ENCODE measurements at places on chromosomes 16 and 17. TPM values are rescaled to one million over a fixed set of nuclear protein-coding genes. Genes with fewer than 3 reads are reported as not detected.

Gene KRT33A
- not detected for polyA plus RNA-seq

Gene CTRL
- 2.9 TPM for polyA plus RNA-seq

Gene CFAP52
- polyA plus RNA-seq, result 7.0 TPM

GRCh38 chr16:3215601-3216262, 19.2 kb downstream of the ZNF200 start:
- DNase-seq, result no peak

GRCh38 chr16:4321286-4322120, 5.6 kb downstream of the GLIS2 start:
- DNase-seq, result no peak

DNA sequence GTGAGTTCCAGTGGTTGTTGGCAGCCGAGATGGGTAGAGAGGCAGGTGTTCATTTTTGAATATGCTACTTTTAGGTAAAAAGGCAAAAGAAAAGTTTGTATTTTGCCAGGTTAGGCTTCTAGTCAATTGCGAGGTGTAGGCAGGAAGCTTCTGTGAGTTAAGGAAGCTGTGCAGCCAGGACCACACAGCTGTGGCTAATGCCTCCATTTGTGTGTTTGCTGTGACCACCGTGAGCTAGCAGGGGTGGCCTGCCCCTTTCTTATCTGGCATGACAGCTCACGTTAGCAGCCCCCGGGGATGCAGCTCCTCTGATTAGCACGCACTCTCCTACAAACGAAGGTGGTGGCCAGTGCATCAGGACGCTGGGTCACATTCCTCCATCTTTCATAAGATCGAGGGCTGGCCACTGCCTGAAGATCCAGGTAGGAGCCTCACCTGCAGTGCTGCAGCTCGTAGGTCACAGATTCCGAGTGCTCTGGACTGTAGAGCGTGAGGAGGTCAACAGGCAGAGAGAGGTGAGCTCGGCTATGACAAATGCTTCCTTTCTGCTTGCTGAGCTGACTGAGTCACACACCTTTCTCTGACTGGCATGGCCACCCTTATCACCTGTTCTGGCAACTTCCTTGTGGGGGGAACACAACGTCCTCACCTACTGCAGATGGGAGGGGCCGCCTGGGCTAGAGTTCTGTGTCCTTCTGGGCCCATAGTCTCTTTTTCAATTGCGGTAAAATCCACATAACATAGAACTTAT, 244.4 kb downstream of the HS3ST3B1 start:
- DNase-seq, result no peak

GRCh38 chr17:39026980-39027451, 59.8 kb upstream of the FBXO47 start:
- peak; percentile 46 for DNase-seq

DNA sequence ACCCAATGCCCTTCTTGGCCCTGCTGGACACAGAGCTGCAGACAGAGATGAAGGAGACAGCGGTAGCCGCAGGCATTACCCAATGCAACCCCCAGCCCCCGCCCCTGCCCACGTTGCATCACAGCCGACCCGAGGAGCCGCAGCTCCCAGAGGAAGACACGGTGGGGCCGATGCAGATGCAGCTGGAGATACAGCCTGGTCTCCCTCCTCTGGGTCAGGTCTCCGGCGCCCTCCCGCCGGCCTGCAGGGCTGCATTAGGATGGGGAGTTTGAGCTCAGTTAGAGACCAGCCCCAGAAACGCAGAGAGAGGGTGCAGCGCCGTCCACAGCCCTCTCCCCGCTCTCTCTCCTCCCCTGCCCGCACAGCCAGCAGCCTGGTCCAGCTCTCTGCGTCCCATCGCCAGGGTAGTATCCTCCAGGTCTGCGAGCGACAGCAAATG, 19.4 kb upstream of the UBE2I start:
- no peak for DNase-seq

DNA sequence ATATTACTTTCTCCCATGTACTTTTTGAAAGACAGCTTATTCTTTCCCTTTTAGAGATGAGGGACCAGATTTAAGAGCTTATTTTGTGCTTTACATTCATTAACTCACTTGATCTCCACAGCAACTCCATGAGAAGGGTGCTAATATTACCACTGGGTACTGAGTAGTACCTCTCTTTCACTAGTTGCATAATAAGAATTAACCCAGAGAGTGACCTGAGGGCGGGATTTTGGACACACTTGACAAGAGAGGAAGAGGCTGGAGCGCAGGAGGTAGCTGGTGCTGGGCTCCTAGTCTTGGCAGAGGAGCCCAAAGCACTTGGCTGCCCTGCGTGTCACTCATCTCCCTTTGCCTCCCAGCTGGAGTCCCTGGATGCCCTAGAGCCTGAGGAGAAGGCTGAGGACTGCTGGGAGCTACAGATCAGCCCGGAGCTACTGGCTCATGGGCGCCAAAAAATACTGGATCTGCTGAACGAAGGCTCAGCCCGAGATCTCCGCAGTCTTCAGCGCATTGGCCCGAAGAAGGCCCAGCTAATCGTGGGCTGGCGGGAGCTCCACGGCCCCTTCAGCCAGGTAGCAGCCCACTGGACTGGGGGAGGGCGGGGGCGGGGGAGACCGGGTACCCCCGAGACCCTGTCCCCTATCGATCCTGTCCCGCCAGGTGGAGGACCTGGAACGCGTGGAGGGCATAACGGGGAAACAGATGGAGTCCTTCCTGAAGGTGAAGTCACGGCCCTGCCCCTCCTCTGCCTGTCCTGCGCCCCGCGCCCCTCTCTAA, 1.7 kb upstream of the MAZ start:
- DNase-seq, result no peak

- DNase-seq, result no peak
Measured at GRCh38 chr16:60771138-60771537, 1265.1 kb downstream of the CDH8 start.

Measured in right lung (tissue), 10 donors.